ENCODE measurements at places on chromosomes 3 and 15.

DNA sequence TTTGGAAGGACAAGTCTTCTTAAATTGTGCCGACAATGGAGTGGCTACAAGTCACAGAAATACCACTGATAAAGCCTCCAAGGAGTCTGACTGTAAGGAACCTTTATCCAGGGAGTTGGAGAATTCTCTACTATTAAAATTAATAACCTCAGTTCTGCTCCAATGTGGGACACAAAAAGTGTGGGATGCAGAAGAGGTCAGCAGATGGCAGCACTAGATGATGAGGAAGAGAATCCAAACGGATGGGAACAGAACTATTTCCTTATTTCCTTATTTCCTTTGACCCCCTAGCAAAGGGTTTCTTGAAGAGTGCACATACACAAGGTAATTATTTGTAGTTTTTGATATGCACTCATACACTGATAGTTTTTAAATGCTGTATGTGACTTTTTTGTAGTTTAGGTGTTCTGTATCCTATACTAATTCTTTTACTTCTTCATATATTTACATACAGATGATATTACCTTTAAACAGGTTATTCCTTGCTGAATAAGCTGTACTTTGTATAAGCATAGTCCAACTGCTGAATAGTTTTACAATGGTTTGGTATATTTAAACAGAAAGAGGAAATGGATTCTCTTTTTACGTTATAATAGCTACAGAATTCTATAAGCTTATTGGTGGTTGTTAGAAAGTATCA lies 25.6 kb upstream of the NLGN1 start:
- no peaks in the 10 kb centered on the region for H3K36me3 ChIP-seq
- peak; percentile 42 for DNase-seq
- no peak overlapping the region for H3K27ac ChIP-seq
- H3K4me3 ChIP-seq, result no peak overlapping the region

GRCh38 chr15:62715946-62716345 lies 326.6 kb upstream of the TPM1 start:
- no peaks in the 10 kb centered on the region for H3K4me1 ChIP-seq
- H3K27ac ChIP-seq, result no peak overlapping the region
- no peak for DNase-seq
- no peaks in the 10 kb centered on the region for H3K27me3 ChIP-seq
- no peak overlapping the region for H3K4me3 ChIP-seq

GRCh38 chr15:92889390-92890107 lies 10.6 kb upstream of the CHD2 start:
- no peak overlapping the region for H3K4me3 ChIP-seq
- peaks cover 20% of the 10 kb centered on the region for H3K4me1 ChIP-seq
- peaks cover 4% of the 10 kb centered on the region for H3K36me3 ChIP-seq
- no peaks in the 10 kb centered on the region for H3K27me3 ChIP-seq
- DNase-seq, result no peak
- no peak overlapping the region for H3K27ac ChIP-seq

DNA sequence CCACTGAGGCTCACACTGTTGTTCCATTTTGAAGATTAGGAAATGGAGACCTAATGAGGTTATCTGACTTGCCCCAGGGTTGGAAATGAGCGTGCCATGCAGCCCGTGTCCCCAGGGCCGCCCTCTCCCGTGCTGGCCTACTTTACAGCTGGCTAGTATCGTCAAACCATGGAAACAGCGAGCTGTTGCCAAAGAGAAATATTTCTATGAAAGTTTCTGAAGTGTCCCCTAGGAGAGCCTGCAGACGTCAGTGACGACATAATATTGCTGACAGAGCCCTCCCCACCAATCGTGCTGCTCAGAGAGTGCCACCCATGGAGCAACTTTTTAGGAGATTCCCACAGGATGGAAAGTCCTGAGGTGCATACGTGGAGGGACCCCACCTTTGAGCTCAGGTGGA lies 11.2 kb upstream of the FAM174B start:
- no peaks in the 10 kb centered on the region for H3K36me3 ChIP-seq
- H3K27me3 ChIP-seq, result no peaks in the 10 kb centered on the region
- DNase-seq, result peak; percentile 51
- H3K4me1 ChIP-seq, result peaks cover 31% of the 10 kb centered on the region
- peak overlapping the region; percentile 40 for H3K27ac ChIP-seq
- no peak overlapping the region for H3K4me3 ChIP-seq

DNA sequence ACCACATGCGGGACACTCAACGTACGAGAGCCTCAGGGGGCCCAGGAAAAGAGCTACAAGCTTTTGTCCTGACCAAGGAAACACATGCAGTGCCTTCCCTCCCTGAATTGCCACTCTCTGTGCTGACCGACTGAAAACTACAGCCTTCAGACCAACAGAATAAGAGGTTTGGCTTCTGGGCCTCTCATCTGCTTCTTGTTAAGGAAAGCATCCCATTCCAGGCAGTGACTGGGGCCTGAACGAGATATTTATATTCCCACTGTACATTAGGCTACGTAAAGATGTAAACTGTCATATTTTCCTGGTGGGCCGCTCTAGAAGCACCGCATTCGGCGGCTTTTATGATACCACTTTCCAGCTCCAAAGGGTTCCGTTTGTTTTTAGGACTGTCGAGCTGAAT lies 208.9 kb upstream of the TPM1 start:
- H3K27ac ChIP-seq, result no peak overlapping the region
- H3K27me3 ChIP-seq, result no peaks in the 10 kb centered on the region
- H3K4me1 ChIP-seq, result no peaks in the 10 kb centered on the region
- H3K36me3 ChIP-seq, result no peaks in the 10 kb centered on the region
- no peak overlapping the region for H3K4me3 ChIP-seq

GRCh38 chr3:100269001-100269400 lies 8.2 kb downstream of the TBC1D23 start:
- peaks cover 13% of the 10 kb centered on the region for H3K4me1 ChIP-seq
- no peak for DNase-seq
- H3K27ac ChIP-seq, result no peak overlapping the region
- no peaks in the 10 kb centered on the region for H3K27me3 ChIP-seq
- H3K36me3 ChIP-seq, result no peaks in the 10 kb centered on the region
- no peak overlapping the region for H3K4me3 ChIP-seq

DNA sequence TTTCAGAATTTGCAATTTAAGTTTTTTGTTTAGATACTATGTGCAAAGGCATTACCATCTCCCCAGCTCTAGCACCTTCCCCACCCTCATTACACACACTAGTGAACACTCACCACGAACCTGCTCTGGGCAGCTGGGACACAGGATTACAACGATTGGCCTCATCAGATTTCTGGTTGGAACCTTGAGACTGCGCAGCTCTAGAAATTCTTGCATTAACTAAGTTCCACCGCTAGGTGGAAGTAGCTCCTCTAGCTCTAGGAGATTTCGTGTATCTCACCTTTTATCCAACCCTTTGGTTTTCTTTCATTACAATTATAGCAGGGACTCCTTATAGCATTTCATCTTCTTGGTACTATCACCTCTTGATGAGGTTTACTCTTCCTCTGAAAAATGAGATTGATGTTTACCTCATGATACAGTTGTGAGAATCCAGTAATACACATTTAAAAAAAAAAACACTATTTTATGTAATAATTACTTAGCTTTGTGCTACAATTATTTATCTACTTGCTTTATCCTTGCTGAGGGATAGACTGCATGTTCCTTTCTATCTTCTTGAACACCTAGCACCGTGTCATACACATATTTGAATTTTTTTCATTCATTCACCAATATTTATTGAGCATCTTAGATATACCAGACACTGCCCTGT lies 28.7 kb upstream of the PLOD2 start:
- no peaks in the 10 kb centered on the region for H3K36me3 ChIP-seq
- no peak overlapping the region for H3K4me3 ChIP-seq
- no peak overlapping the region for H3K27ac ChIP-seq
- H3K4me1 ChIP-seq, result no peaks in the 10 kb centered on the region
- peak; percentile 17 for DNase-seq
- H3K27me3 ChIP-seq, result no peaks in the 10 kb centered on the region

GRCh38 chr3:28544236-28544635 lies 195.6 kb upstream of the AZI2 start:
- DNase-seq, result no peak
- H3K27ac ChIP-seq, result no peak overlapping the region
- no peaks in the 10 kb centered on the region for H3K36me3 ChIP-seq
- H3K27me3 ChIP-seq, result no peaks in the 10 kb centered on the region
- no peak overlapping the region for H3K4me3 ChIP-seq

DNA sequence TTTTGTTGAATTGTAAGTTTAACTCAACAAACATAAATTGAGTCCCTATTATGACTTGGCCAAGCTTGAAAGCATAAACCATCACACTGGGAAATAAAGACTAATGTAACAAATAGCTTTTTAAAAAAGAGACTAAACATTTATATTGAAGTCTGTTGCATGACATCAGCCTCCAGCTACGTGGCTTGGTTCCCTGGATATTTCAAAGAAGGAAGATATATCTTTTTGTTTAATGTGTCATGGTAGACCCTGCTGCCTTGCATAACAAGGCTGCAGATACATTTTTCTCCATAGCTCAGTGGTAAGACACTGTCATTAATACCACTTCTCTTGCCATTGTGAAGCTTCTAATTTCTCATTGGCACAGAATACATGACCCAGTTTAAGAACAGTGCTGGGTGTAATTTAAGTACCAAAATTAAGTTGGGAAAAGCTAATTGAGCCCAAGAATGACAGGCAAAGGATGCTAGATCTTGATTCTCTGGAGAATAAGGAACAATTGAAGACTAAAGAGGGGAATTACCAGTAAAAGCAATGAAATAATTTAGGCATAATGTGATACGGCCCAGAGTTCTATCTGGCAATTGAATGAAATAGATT lies 14.0 kb downstream of the RCN2 start:
- no peak for DNase-seq
- H3K4me3 ChIP-seq, result no peak overlapping the region
- no peaks in the 10 kb centered on the region for H3K36me3 ChIP-seq
- no peaks in the 10 kb centered on the region for H3K27me3 ChIP-seq
- no peaks in the 10 kb centered on the region for H3K4me1 ChIP-seq
- no peak overlapping the region for H3K27ac ChIP-seq

- no peaks in the 10 kb centered on the region for H3K36me3 ChIP-seq
- H3K4me3 ChIP-seq, result no peak overlapping the region
- peak; percentile 89 for DNase-seq
Observed at GRCh38 chr3:127544192-127544802, 46.2 kb downstream of the TPRA1 start.

DNA sequence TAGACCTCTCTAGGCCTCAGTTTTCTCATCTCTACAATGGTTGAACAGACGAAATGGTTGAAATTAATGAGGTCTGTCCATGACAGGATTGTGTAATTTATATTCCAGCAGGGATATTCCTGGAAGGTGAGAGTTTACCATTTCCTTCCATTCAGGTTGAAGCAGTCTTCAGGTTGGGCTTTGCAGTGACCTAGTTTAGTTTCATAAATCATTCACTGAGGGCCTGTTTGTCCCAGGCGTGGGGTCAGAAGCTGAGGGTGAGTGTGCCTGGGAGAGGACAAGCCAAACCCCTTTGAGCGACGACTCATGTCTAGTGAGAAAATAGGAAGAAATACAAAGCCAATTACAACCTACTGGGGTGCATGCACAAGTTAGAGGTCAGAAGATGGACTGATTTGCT lies 57.2 kb upstream of the CACNA2D3 start:
- H3K4me3 ChIP-seq, result no peak overlapping the region
- H3K27me3 ChIP-seq, result no peaks in the 10 kb centered on the region
- H3K27ac ChIP-seq, result no peak overlapping the region

GRCh38 chr3:169666076-169666375 lies 2.5 kb upstream of the MECOM start:
- H3K4me3 ChIP-seq, result no peak overlapping the region
- no peak overlapping the region for H3K27ac ChIP-seq
- no peaks in the 10 kb centered on the region for H3K36me3 ChIP-seq
- peaks cover 22% of the 10 kb centered on the region for H3K4me1 ChIP-seq
- no peak for DNase-seq

DNA sequence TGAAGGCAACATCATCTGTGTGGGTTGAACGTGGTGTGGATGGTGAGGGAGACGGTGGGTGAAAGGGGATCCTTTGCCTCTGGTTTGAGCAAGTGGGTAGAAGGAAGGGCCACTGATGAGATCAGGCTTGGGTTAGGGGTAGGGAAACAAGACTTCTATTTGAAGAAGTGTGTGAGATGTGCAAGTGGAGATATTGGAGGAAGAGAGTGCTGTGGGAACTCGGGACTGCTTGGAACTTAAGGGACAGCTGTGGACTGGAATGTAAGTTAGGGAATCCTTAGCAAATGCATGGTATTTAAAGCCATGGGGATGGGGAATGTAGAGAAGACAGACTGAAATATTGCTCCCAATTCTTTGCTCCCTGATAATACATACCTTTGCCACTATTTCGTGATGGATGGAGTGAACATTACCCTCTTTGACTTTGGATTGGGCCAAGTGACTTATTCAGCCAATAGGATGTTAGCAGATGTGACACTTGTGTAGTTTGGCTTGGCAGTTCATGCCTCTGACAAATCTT lies 30.2 kb upstream of the AMOTL2 start:
- H3K4me1 ChIP-seq, result peaks cover 13% of the 10 kb centered on the region
- H3K27me3 ChIP-seq, result no peaks in the 10 kb centered on the region
- H3K36me3 ChIP-seq, result no peaks in the 10 kb centered on the region
- no peak overlapping the region for H3K4me3 ChIP-seq

GRCh38 chr3:35908366-35909232 lies 269.3 kb downstream of the ARPP21 start:
- DNase-seq, result peak; percentile 89
- no peaks in the 10 kb centered on the region for H3K4me1 ChIP-seq
- no peak overlapping the region for H3K27ac ChIP-seq
- no peaks in the 10 kb centered on the region for H3K27me3 ChIP-seq
- H3K4me3 ChIP-seq, result no peak overlapping the region

GRCh38 chr3:137471130-137471529 lies 293.0 kb upstream of the SOX14 start:
- no peaks in the 10 kb centered on the region for H3K4me1 ChIP-seq
- no peaks in the 10 kb centered on the region for H3K27me3 ChIP-seq
- H3K4me3 ChIP-seq, result no peak overlapping the region
- no peak overlapping the region for H3K27ac ChIP-seq
- H3K36me3 ChIP-seq, result no peaks in the 10 kb centered on the region

GRCh38 chr15:86568378-86568777 lies 488.7 kb downstream of the AGBL1 start:
- H3K4me3 ChIP-seq, result no peak overlapping the region
- no peak for DNase-seq
- H3K4me1 ChIP-seq, result no peaks in the 10 kb centered on the region
- no peaks in the 10 kb centered on the region for H3K27me3 ChIP-seq

- no peak for DNase-seq
- no peaks in the 10 kb centered on the region for H3K27me3 ChIP-seq
Observed at GRCh38 chr3:141306276-141306675, 62.0 kb upstream of the ZBTB38 start.

GRCh38 chr3:16426665-16427064 lies 86.8 kb downstream of the RFTN1 start:
- no peak overlapping the region for H3K4me3 ChIP-seq
- DNase-seq, result no peak
- no peaks in the 10 kb centered on the region for H3K27me3 ChIP-seq
- H3K36me3 ChIP-seq, result no peaks in the 10 kb centered on the region

All from testis (tissue), 5 donors.